ENCODE measurements at places on chromosomes 1 and 21.
A peak's percentile ranks its signal among the peaks of the same experiment; 100 is the strongest.

DNA sequence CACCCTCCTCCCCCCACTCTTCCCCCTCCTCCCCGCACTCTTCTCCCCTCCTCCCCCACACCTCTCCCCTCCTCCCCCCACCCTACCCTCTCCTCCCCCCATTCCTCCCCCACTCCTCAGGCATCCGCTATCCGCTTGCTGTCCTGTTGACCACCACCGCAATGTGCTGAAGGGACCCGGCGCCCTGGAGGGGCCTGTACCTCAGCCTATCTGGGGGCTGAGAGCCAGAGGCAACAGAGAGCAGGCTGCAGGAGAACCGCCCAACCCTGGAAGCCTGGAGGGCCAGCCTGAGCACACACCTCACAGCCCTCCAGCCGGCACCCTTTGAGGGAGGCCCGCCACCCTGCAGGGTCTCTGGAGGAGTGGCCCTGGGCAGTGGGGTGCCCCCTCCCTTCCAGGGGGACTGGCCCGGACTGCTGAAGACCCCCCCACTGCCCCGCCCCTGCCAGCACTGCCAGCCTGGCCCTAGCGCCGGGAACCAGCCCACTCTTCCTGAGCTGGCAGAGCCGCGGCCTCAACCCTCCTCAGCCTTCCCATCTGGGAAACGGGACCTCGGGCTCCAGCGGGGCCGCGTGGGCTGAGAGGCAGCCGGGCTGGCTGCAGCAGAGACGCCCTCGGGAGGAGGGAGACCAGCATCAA is 1.2 kb downstream of the C1QTNF12 start:
- DNase-seq, result no peak

- no peak for DNase-seq
Observed at GRCh38 chr1:236175642-236176336, 33.5 kb downstream of the GPR137B start.

DNA sequence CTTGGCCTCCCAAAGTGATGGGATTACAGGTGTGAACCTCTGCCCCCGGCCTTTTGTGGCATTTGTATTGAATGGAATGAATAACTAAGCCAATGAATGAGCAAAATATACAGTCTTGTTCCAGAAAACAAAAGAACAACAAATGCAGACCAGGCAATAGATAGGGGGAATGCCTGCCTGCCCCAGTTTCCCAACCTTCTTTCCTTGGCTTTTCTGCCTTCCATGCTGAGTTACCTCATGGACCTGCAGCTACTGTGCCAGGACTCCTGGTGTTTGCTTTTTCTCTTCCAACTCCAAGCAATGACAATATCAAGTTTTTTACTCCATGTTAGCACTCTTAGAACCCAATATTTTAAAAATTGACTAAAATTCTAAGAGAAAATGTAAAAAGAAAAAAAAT is 58.6 kb upstream of the BACH1 start:
- DNase-seq, result no peak

- DNase-seq, result no peak
Observed at GRCh38 chr1:63984257-63984929, 210.6 kb downstream of the ROR1 start.

GRCh38 chr1:56709269-56709880 is 64.3 kb downstream of the PRKAA2 start:
- DNase-seq, result no peak

DNA sequence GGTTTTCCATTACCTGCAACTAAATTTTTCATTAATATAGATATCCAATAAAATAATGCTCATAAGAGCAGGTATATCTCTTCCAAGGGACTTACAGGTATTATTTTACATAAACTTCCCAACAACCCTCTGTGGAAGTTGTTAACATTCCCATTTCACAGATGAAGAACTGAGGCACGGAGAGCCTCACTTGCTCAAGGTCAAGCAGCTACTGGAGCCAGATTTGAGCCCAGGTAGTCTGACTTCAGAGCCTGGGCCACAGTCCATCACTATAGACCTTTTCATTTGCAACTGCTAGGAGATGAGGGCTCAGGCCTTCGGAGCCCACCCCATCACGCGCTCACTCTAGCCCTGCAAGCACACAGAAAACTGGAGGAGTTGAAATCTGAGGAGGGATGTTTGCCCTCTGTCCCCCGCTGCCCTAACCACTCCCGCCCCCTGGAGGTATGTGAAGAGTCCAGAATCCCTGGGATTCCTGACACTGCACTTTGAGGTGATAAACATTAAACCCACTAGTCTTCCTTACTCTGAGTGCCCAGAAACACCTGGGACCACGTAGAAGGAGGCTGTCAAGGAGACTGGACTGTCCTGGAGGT is 11.7 kb upstream of the ALPL start:
- no peak for DNase-seq

GRCh38 chr1:41735631-41736260 is 183.0 kb downstream of the HIVEP3 start:
- DNase-seq, result no peak

DNA sequence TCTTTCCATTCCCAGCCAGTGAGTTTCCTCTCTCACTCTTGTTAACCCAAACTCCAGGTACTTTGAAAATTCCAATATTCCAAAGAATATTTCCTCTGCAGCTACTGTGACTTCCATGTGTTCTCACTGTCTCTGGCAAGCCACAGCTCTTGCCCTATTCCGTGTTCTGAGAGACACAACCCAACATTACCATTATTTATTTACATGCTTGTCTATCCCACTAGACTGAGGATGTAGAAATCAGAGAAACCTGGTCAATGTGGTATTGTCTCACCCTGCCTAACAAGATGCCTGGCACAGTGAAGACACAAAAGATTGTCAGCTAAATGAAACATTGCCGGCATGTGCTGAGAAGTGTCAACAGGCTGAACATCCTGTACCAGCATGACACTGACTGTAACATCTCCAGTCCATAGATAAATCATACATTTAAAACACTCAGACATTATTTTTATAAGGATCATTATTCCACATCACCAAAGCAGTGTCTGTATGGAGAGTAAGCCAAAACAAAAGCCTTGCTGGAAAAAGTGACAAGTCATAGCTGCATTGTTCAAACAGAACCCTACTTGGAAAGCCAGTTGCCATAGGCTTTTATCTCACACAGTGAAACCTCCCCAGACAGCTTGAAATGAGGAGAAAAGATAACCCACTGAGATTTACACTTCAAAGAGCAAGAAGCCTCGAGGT is 72.3 kb downstream of the SIPA1L2 start:
- DNase-seq, result no peak

GRCh38 chr1:23122023-23122748 is 46.5 kb downstream of the LUZP1 start:
- DNase-seq, result no peak

DNA sequence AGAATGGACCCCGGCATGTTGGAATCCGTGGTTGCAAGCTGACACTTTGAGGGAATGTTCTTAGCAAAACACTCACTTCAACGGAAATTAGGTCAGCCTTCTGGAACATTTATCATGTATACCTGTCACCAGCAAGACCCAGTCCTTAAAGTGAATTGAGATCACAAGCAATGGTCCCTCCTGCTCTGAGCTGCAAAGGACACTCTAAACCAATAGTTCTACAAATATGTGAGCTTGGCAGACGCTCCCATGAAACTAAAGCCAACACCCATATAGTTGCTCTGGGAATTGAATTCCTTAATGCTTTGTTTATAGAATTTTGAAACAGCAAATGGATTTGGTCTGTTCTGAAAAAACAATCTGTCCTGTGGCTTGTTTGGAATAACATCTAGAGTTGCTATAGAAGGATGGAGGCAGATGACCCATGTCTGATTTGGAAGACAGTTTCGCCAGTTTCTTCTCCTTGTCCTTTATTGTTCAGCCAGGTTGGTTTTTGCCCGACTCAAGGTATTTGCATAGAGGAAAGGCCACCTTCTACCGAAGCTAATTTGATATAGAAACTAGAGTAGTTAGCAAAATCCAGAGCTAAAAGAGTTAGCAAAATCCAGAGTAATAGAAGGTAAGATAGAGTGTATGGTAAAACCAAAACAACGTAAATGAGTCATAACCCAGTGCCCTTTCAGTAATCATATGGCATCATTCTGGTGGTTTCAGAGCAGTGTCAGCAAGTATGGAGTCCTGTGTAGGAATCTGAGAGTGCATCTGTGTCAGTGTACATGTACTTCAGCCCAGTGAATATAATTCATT is 236.2 kb downstream of the NFIA start:
- DNase-seq, result peak; percentile 14

DNA sequence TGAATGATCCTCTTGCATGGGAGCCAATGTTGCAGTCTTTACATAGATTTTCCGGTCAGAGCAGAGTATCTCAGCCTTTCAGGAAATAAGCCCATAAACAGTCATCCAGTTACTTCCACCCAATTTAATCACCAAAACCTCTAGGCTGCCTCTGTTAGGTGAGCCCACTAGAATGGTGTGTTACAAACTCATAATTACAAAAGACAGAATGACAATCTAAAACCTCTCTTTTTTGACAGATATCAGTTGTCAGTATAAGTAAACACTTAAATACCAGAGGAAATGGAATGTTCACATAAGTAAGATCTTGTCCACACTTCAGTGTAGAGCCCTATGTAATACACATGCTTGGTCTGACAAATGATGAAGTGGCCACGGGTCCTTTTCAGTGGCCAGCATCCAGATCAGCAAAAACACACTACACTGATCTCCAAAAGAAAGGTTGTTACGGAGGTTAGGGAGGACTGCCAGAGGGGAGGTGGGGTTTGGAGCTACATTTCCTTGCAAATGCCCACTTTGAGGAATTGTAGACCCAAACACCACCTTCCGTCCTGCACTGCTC is 71.3 kb upstream of the FBXO28 start:
- DNase-seq, result no peak

DNA sequence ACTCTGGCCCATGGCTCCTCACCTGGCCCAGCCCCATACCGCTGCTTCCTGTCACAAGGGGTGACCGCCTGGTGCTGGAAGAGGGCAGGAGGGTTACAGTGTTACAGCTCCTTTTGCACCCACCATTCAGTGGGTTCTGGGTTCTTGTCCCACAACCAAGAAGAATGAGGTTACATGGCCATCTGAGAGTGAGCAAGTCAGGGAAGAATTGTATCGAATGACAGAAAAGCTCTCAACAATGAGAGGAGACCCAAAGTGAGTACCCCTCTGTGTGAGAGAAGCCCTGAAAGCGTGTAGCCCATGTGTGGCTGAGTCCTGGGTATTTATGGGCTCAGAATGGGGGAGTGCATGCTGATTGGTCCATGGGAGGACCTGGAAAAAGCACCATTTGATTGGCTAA is 888.5 kb downstream of the ADGRL2 start:
- no peak for DNase-seq

DNA sequence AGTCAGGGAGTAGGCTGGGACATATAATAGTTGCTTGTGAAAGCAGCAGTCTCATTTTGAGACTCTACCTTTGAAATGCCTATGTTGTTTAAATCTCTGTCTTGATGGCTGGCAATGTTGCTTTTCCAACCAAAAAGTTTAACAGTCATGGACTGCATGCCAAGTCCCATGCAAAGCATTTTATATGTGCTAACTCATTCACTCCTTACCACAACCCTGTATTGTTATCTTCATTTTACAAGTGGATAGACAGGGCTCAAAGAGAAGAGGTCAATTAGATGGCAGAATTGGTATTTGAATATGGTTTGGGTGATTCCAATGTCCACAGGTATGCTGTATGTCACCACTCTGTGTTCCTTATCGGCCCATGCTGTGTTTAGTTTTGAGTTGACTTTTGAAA is 331.4 kb upstream of the USP24 start:
- no peak for DNase-seq

GRCh38 chr1:5311634-5312292 is 657.4 kb downstream of the AJAP1 start:
- DNase-seq, result no peak

DNA sequence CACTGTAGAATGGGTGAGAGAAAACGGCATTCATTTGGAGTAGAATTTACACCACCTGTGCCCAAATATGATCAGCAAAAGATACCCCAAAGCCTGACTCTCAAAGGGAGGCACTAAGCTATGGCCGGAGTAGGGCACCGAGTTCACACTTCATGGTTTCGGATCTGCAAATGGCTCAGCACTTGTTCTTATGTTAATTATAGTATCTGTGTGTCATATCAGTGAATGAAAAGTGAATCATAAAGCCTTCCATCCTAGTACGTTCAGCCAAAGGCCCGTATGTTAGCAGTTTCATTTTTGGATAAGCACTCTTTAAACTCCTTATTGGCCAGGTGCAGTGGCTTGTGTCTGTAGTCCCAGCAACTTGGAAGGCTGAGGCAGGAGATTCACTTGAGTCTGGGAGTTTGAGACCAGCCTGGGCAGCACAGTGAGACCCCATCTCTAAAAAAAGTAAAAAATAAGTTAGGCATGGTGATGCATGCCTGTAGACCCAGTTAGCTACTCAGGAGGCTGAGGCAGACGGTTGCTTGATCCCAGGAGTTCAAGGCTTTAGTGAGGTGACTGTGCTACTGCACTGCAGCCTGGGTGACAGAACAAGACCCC is 4.9 kb upstream of the CORT start:
- no peak for DNase-seq

GRCh38 chr1:25834894-25835293 is 15.1 kb downstream of the MTFR1L start:
- DNase-seq, result no peak

GRCh38 chr1:111894497-111894896 is 95.0 kb downstream of the KCND3 start:
- DNase-seq, result no peak

DNA sequence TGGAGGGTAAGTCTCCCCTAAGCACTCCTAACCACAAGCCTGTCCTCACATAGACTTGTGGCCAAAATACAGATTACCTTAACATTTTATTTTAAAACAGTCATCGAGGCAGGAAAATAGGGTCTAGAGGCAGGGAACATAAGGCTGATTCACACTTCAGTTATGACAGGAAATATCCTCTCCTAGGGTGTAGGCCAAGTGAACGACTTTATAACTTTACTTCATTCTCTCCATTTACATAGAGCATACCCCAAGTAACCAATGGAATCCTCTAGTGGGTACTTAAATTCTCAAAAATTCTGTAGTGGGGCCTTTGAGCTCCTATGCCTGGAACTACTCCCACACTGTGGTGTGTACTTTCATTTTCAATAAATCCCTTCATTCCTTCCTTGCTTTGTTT is 113.0 kb downstream of the WDR3 start:
- no peak for DNase-seq

GRCh38 chr1:109395602-109396512 is 1.9 kb downstream of the SORT1 start:
- no peak for DNase-seq

DNA sequence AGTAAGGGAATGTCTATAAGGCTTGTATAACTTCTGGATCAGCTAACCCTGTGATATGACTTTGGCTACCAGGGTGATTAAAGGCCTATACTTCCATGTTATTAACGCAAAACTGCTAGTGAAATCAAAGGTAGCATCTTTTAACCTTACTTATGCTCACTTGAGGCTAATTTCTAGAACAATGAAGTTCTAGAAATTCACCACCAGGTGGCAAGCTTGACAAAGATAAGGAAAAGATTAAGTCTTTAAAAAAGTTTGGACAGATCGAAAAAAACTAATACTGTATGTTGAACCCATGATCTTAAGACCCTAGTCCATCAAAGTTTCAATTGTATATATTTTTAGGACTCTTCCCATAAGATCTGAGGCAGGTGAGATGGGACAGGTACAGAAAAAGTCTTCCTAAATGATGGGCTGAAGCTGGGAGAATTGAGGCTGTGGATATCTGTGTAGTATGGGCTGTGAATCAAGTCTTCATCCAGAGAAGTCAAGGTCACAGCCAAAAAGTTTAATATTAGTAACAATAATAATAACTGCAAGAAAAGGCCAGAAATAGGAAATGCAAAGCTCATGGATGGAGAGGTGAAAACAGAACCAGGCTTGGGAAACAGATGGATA is 18.8 kb downstream of the KYAT3 start:
- no peak for DNase-seq

GRCh38 chr1:221897321-221897721 is 155.4 kb upstream of the DUSP10 start:
- no peak for DNase-seq

Measured in stimulated activated naive CD8-positive, alpha-beta T cell treated with anti-CD3 and anti-CD28 coated beads, Interleukin-15, Interleukin-2, amounts not matched to agents 100 U/mL and 50 U/mL, for 24 hours (primary cell).